Midbrain (tissue), 1 donor: ENCODE measurements at places on chromosomes 6 and 20.

DNA sequence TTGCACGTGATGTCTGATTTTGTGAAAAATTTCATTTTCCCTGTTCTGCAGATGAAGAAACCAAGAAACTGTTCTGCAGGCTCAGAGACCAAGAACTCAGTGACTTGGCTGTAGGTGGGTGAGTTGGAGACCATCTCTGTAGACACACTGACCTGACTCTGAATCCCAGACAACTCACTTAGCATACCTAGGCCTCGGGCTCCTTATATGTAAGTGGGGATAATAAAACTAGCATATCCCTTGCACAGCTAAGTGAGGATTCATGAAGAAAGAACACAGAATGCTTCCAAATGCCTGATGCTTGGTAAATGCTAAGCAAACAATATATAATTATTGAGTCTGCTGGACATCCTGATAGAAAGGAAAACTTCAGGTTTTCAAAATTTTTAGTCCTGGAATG is 70.8 kb downstream of the B3GAT2 start:
- no peak for DNase-seq

DNA sequence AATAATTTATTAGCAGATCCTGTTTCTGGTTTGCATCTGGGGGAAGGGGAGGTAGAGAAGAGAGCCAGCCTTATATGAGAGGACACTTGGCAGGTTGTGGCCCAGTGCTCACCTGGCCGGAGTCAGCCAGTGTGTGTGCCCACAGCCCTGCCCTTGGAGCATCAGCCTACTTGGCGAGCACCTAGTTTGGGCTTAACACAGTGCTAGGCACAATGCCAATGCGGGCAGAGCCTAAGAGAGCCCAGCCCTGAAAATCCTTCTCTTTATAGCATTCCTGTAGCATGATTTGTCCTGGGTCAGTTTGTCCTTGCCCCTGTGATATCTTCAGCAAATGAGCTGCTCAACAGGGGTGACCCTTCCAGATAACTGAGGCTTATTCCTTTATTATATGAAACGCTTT is 73.0 kb downstream of the SLX4IP start:
- no peak for DNase-seq

DNA sequence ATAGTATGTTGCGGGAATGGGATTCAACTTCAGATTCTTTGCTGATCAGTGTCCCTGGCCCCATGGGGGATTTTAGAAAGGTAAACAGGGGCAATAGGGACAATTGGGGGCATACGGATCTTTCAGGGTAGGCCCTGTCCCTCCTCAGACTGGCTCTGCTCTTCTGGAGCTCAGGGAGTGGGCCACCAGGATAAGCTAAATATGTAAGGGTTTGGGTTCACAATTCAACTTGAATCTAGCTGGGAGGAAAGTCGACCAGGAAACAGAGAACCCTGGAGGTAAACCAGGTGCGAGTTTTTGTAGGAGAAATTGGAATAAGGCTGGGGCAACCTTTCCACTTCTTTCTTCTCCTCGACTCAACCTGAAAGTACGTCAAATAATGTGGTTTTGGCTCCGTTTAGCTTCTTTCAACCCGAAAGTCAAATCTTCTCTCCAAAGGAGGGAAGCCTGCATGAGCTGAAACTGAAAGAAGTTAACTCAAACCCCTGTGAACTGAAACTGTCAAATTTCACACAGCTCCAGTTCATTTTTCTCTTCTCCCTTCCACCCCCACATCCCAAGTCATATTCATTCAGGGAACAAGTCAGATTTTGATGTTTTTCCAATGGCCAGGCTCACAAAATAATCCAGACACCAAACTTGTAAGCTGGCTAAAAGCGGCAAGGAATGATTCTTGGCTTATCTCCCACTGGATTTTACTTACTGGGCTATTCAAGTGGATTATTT is 278.2 kb downstream of the CLIC5 start:
- DNase-seq = no peak

- DNase-seq = no peak
Measured at GRCh38 chr20:41509316-41510200, 108.6 kb downstream of the CHD6 start.

DNA sequence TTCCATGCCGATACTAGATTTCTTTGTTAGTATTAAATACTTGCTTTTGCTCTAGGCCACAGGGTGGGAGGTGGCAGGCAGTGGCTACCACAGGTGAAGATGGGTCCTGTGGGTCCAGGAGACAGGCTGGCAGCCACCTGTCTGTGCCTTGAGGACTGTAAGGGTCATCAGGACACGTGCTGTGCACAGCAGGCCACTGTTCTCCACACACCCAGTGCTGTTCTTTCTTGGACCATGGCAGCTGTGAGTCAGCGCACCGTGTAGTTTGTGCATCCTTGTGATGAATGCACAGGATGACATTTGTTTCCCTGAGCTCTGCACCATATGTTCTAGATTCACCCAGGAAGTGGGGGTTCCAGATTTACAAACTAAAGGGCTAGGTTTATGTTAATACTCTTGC is 317.0 kb downstream of the ZFAND3 start:
- DNase-seq = no peak

DNA sequence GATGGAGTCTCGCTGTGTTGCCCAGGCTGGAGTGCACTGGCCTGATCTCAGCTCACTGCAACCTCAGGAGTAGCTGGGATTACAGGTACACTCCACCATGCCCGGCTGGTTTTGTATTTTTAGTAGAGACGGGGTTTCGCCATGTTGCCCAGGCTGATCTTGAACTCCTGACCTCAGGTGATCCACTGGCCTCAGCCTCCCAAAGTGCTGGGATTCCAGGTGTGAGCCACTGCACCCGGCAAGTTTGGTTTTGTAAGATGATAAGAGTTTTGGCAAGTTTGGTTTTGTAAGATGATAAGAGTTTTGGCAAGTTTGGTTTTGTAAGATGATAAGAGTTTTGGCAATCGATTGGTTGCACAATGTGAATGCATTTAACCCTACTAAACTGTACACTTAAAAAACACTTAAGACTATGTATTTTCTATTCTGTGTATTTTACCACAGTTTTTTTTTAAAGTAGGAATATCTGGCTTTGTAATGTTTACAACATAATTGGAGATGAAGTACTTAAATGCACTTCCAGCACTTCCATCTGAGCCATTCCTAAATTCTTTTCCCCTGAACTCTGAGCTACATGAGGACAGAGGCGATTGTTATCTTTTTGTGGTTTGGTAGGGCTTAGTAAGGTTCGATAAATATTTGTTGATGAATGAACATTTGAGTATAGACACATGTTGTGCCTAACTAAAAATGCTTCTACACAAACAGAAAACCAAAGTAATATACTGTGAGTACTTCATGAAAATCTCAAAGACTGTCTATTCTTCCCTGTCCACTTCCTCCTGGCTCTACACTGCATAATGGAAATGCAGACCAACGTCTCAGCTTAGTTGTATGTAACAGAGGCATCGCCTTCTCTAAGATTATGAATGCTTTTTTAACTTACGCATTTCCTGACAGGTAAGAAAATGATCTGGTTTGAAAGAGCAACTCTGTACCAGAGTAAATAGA is 18.8 kb downstream of the SAMHD1 start:
- no peak for DNase-seq

DNA sequence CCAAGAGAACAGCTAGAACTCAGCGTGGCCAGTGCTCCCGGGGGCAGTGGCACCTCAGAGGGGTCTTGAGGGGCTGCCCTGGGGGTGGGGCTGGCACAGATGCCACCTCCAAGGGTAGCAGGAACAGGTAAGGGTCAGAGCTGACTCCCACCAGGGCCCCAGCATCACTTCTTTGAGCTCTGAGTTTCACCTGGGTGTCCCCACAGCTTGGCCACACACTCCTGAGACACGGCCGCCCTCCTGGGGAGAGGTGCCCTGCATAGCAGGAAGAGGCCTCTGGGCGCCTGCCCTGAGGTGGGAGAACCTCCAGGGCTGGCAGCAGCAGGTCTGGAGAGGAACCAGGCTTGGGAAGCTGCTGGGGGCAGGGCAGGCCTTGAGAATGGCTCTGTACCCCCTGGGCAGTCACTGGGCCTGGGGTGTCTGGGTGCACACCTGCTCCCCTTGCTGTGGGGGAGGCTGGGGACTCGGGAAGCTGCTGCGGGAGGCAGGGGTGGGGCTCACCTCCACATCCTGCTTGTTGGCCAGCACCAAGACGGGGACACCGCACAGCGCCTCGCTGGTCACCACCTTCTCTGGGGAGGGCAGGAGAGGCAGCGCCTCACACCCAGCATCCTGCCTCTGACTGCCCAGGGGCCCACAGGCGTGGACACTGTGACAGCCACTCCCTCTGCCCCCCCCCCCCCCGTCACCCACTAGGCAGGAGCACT is 5.0 kb downstream of the TNFRSF6B start:
- DNase-seq = no peak
